Chondrocyte (in vitro differentiated cells): ENCODE measurements at places on chromosomes 3 and 15. TPM values are rescaled to one million over a fixed set of nuclear protein-coding genes. Genes with fewer than 3 reads are reported as not detected.

Gene XCR1
- total RNA-seq = not detected in 3 replicates

Gene LYZL4
- total RNA-seq = not detected in 3 replicates

Gene STOML1
- total RNA-seq = 18.0 to 26.4 TPM (median 18.9 TPM) in 3 replicates

Gene NAA50
- 71.8 to 74.7 TPM (median 72.8 TPM) in 3 replicates for total RNA-seq

- no peak for DNase-seq
These were observed 29.3 kb downstream of the RIOX2 start for GRCh38 chr3:97942801-97943546.

Gene FSIP1
- total RNA-seq = 0.40 to 2.9 TPM (median 0.79 TPM) in 3 replicates

Gene AP3B2
- total RNA-seq = 0.80 to 0.97 TPM in 2 of 3 replicates, not detected in the other

Gene CATSPER2
- total RNA-seq = 1.6 to 3.6 TPM (median 3.1 TPM) in 3 replicates

DNA sequence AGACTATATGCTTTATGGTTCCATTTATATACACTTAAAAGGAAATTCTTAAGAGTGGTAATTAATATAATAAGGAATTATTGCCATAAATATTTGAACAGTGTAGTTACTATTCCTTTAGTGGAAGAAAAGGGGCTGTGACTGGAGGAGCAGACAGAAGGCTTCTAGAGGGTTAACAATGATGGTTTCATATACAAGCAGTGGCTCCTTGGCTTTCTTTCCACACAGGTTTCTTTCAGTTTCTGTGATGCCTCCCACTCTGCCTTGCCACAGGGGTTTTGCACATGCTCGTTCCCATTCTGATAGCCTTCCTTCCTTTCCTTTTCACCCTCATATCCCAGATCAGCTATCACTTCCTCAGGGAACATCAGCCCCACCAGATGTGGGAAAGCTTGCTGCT, 108.8 kb upstream of the LYSMD4 start:
- DNase-seq = no peak

Gene RNU5B-1
- 11.4 TPM in 1 of 3 replicates, not detected in the others for total RNA-seq

Gene GRAMD1C
- 1.2 to 2.3 TPM (median 1.6 TPM) in 3 replicates for total RNA-seq

DNA sequence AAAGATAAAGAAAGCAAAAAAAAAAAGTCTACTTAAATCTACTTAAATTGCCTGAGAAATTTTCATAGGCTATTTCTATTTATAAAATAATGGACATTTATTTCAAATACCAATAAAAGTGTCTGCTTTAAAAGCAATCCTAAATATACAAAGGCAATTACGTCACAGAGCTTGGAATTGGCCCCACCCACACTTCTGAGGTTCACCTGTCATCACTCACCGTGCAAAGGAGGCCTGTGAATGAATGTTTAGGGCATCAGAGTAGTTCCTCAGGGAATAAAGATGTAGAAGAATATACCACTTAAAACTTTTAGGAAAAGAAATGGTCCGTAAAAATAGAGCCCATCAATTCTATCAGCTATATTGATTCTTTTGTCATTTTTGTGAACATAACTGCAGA, 621.8 kb downstream of the ROBO1 start:
- no peak for DNase-seq

DNA sequence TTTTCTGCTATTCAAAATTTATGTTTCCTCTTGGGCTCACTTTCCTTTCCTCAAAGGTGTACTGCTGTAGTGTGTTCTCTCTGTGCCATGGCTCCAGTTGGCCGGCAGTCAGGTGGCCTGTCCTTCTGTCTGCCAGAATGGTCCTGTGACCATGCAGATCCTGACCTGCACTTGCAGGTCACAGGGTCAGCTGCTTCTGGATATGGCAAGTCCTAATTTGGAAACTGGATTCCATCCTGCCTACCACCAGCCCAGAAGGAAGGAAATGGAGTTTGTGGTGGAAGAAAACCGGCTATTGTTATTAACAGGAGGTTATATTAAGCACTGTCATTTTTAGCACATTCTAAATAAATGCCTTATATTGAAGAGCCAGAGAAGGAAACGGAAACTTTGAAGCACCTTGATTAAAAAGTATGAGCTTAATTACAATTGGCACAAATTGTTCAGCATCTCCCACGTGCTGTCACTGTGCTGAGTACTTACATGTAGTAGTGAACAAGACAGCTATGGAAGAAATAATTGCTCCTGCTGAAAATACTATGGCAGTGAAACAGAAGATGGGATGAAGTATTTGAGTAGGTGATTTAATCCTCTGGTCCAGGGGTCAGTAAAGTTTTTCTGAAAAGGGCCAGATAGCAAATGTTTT, 362.8 kb downstream of the PTPRG start:
- no peak for DNase-seq

Gene LIPH
- total RNA-seq = 0.40 to 0.49 TPM in 2 of 3 replicates, not detected in the other

- DNase-seq = no peak
These were observed 36.6 kb downstream of the LNP1 start for GRCh38 chr3:100437721-100438622.

Gene CPNE4
- total RNA-seq = not detected in 3 replicates

DNA sequence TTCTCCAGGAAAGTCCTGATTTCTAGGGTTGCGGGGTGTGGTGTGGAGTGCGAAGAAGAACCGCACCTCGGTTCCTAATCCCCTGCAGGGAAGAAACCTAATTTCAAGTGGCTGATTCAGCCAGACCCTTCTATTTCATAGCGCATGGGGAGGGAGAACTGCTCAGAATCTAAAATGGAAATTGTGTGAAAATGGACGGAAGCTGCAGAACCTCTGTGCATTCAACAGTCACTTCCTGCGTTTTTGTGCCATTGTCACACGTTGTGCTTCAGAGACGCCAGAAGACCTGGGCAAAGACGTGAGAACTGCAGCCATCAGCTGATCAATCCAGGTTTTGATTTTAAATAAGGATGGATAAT, 1.2 kb downstream of the SIDT1 start:
- no peak for DNase-seq

DNA sequence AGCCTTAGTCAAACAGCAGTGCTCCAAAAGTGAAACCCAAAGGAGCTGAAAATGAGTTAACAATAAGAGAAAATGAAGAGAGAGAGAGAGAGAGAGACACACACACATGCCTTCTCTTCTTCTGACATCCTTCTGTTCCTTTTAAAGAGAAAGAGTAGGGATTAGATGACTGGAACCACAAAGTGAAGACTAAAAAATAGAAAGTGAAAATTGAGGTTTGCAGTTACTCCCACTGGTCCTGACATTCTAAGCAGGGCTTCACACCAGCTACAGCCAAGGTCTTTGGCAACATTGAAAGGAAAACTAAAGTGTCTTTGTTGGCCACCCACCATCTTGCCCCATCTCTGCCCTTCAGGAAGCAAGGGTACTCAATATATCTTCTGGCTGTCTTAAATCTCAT, 59.2 kb downstream of the USP50 start:
- DNase-seq = no peak

Gene C3orf22
- not detected in 3 replicates for total RNA-seq

Gene GOLGA6A
- 0.12 to 0.46 TPM in 2 of 3 replicates, not detected in the other for total RNA-seq

- DNase-seq = no peak
These were observed 665.2 kb downstream of the DIPK2A start for GRCh38 chr3:144636833-144637232.

Gene ZIC4
- total RNA-seq = 1.7 to 10.2 TPM (median 1.7 TPM) in 3 replicates

DNA sequence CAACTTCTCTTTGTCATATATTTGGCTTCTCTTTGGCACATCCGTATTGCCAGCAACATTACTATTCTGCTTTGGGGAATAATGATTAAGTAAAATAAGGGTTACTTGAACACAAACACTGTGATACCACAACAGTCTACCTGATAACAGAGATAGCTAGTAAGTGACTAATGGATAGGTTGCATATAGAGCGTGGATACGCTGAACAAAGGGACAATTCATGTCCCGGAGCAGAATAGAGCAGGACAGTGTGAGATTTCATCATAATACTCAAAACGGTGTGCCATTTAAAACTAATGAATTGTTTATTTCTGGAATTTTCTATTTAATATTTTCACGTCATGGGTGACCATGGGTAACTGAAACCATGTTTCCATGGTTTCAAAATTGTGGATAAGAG, 54.1 kb downstream of the SCN5A start:
- no peak for DNase-seq

Gene SLC28A1
- not detected in 3 replicates for total RNA-seq

Gene AQP9
- not detected in 3 replicates for total RNA-seq

DNA sequence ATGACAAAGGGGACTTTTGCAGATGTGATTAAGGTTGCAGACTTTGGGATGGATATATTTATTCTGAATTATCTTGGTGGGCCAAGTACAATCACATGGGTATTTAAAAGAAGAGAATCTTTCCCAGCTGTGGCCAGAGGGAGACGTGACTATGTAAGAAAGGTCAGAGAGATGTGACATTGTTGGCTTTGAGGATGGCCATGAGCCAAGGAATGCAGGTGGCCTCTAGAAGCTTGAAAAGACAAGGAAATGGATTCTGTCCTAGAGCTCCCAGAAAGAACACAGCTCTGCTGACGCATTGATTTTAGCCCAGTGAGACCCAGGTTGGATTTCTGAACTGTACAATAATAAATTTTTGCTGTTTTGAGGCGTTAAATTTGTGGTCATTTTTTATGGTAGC, 616.0 kb upstream of the TBL1XR1 start:
- no peak for DNase-seq

DNA sequence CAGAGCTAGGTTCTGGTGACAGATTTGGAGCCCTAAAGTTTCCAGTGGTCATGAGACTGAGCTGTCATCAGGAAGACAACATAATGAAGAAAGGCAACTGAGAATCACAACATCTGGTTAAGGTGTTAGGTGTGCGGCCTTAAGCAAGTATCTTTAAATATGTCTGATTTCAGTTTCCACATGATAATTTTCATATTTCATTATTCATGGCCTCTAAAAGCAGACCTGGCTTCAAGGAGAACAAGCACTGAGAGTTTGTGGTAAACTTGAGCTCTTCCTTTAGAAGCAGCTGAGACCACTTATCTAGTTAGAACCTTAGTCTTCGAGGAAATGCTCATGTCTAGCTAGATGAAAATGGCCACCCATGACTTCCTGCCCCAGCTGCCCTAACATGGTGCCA, 25.7 kb upstream of the MYLK start:
- no peak for DNase-seq

DNA sequence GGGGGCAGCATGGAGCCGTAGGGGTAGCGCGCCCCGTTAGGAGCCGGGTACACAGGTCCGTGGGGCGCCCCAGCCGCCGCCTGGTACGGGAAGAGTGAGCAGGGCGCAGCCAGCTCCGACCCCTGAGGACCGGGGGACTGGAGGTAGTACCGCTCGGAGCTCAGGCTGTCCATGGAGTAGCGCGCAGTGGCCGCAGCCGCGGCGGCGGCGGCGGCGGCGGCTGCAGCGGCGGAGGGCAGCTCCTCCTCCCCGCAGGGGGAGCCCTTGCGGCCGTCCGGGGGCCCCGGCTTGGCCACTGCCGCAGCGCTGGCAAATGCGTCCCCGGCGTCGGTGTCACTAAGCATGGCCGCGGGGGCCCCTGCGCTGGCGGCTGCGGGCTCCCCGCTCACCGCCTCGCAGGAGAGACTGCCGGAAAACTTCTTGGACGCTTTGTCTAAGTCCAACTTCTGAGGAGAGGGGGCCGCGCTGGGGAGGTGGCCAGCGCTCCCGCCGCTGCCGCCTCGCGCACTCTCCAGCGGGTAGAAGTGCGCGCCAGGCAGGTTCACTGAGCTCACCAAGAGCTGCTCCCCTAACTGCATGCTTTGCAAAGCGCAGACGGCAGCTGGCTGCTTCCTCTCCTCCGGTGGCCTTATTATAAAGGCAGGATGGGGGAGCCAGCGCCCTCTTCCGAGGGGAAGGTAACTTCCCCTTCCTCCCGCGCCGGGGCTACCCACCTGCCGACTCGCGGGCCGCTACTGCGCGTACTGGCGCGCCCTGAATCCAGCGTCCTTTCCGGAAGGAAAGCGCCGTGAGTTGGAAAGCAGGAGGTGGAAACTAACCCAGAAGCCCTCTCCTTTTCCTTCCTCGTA, at the start of gene EOMES:
TSS of gene EOMES (minus strand) at position 607 of the 848 bp plus-strand sequence. CDS start at position 578, 29 bp downstream.
- no peak for DNase-seq

DNA sequence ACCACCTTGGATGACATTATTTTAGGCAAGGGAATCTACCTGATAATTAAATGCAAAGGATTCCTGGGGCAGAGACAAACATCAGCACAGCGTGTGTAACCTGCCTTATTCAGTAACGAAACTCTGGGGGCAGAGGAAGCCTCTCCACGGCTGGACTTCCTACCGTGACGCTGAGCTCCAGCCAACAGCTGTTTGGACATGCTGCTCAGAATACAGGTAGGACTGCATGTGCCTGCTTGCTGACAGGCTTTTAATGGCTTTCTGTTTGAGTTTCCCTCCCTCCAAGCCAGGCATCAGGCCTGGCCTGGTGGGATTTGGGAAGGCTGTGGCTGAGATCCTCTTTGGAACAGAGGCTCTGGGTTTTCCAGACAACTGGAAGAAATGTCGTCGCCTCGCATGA, 150.6 kb downstream of the ADAMTS17 start:
- DNase-seq = no peak

Gene ATP6V1A
- 63.1 to 85.7 TPM (median 65.4 TPM) in 3 replicates for total RNA-seq

GRCh38 chr15:37695719-37696118, 238.7 kb upstream of the TMCO5A start:
- no peak for DNase-seq

Gene SAMD7
- total RNA-seq = not detected in 3 replicates

- DNase-seq = no peak
These were observed 423 bp downstream of the TKT start for GRCh38 chr3:53255423-53255774.

Gene CP
- not detected in 3 replicates for total RNA-seq

DNA sequence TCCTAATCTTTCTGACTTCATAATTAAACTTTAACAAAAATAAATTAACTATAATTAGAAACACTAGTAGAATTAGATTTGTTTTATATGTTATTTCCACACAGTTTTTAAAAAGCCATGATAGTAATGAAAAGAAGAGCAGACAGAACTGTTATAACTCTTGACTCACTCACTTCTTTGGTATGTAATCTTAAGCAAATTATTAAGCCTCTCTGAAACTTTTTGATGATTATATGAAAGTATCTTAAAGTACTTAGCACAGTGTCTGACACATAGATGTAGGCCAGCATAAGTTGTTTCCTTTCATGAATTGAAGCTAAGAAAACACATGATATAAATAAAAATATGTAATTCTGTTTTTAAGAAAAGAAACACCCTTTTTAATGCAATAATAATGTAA, 123.6 kb upstream of the MLF1 start:
- DNase-seq = no peak

GRCh38 chr3:143989461-143989860, 17.8 kb downstream of the DIPK2A start:
- no peak for DNase-seq

Gene CACNA1D
- 0.95 to 3.9 TPM (median 1.8 TPM) in 3 replicates for total RNA-seq

DNA sequence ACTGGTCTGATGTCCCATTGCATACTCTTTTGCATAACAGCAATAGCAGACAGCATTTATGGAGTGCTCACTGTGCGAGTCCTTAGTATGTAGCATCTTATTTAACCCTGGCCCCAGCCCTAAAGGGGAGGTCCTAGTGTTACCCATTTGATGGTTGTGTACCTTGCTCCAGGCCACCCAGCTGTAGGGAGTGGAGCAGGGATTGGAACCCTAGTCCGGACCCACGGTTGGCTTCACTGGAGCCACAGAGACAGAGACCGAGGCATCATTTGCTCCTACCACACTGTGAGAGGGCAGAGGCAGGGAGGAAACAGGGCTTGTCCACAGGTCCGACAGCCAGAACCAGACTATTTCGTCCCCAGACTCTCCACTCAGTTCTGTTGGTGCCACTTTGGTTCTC, 16.0 kb upstream of the TSEN2 start:
- no peak for DNase-seq
